Fibroblast of skin of right quadriceps (primary cell): ENCODE measurements at places on chromosomes 7 and 10.

- DNase-seq: no peak
Observed at GRCh38 chr10:119777686-119778085, 51.8 kb downstream of the INPP5F start.

- no peak for DNase-seq
Observed at GRCh38 chr7:47239034-47239433, 342.9 kb downstream of the TNS3 start.

DNA sequence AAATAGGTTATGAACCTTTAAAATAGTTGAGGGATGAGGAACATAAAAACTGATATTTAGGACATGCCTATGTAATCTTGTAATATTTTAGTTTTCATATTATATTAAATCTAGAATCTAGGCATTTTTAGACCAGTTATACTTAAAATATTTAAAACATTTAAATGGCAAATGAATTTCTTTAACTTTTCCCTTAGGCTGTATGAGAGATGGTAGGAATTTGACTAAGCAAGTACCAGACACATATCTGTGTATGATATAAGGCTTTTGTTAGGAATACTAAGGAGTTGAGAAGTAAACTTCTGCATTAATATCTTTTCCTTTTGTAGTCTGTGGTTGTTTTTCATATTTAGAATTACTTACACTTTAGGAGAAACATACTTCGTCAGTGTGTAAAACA is 25.1 kb downstream of the SEPTIN7 start:
- DNase-seq: no peak

DNA sequence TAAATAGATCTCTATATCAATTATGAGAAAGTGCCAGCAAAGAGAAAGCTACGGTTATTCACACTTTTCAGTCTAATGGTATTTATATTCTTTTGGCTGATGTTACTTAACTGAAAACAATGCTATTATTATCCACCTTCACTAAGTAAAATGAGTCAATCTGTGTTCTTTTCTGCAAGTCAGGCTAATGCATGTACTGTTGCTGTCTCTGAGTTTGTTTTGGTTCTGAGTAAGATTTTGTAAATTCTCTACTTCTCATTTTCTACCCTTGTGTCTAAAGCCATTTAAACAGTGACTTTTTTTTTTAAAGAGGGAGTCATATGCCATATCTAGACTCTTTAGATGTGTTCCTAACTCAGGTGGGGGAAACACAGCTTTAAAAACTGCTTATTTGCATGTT is 7.5 kb downstream of the VWC2 start:
- DNase-seq: no peak

DNA sequence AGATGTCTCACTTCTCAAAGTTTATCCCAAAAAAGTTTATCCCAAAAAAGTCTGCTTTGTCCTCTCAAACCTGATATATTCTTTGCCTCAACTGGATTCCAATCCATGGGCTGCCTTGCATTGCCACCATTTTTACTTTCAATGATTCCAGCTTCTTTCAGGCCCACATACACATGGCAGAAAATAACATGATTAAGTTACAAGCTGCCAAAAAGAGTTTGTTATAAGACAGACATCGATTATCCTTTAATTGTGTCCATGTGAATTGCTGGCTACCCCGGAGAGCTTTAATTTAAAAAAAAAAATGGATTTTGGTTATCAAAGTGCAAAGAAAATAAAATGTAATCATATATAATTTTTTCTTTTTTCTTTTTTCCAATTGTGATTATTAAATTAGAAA is 819.6 kb upstream of the SORCS1 start:
- no peak for DNase-seq
